ENCODE measurements at places on chromosomes 5 and 9.

- no peak for DNase-seq
These were observed 174.0 kb downstream of the NR3C1 start for GRCh38 chr5:143229426-143229895.

GRCh38 chr9:16813838-16814237 is 56.6 kb downstream of the BNC2 start:
- no peak for DNase-seq

GRCh38 chr9:126222363-126222834 is 104.2 kb upstream of the MVB12B start:
- DNase-seq: no peak

DNA sequence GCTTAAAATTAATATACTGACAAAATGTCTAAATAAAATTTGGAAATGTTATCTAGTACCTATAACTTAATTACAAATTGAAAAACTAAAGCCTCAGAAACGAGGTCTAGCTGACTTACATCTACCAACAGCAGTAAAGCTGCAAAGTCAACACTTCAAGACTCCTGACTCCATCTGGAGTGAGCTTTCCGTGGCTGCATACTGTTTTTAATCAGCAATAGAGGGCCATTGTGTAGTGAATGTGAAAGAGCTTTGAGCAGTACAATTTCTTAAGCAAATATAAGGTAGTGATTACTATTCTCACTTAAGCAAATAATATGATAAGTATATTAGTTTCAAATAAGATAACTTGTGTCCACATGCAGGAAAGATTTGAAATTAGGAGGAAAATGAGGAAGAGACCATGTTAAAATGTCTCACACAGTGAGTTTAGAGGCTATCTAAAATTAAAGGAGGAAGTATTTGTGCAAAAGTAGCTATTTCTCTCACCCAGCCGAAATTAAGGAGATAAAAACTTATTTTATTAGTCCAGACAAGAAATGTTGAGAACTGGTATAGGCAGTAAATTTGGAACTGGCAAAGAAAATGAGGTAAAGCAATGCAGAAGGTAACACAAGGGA is 6.4 kb downstream of the SPINK6 start:
- no peak for DNase-seq

DNA sequence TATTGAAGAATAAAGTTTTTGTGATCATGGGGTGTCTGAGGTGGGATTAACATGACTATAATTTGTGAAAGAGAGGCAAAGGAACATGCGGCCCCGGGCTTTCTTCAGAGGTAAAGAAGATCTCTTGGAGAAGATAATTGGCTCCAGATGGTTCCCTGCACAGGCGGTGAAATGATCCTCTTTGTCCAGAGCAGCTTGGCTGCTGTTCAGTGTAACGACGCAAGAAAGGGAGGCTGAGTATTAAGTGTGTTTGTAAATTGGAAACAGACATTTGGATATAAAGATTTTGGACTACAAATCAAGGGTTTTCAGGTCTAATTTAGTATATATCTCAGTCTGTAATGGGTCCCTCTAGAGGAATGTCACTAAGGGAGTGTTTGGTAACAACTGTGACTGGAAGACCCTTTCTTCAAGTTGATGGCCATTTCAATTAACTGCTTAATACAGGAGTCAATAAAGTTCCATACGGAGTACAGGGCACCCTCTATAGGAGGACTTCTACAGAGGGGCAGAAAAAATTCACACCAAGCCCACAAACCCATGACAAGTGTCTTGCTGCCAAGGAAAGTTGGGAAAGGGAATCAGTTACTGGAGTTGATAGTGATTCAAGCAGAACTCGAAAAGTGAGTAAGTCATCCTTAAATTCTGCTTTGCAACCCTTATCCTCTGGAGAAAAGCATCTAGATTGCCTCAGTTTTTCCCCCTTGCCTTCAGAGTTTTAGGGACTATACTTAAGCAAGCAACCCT is 4.1 kb downstream of the EQTN start:
- DNase-seq: no peak

- DNase-seq: peak; percentile 90
These were observed 659 bp downstream of the RAI14 start for GRCh38 chr5:34656700-34657273.
